Fibroblast of villous mesenchyme (primary cell): ENCODE measurements at places on chromosomes 11 and 22. TPM values are rescaled to one million over a fixed set of nuclear protein-coding genes. Genes with fewer than 3 reads are reported as not detected.

The TRIM6 gene
- 6.1 and 6.5 TPM in 2 replicates for total RNA-seq

The SEC14L6 gene
- under 0.01 TPM in 1 of 2 replicates, not detected in the other for total RNA-seq

The CCDC87 gene
- total RNA-seq = 0.43 and 0.64 TPM in 2 replicates

The CASP5 gene
- total RNA-seq = 0.43 TPM in 1 of 2 replicates, not detected in the other

The OR56A1 gene
- total RNA-seq = under 0.01 TPM in 2 replicates

The SUSD2 gene
- 0.64 and 1.3 TPM in 2 replicates for total RNA-seq

The MMP1 gene
- 141 and 281 TPM in 2 replicates for total RNA-seq

The CARNS1 gene
- total RNA-seq = not detected in 2 replicates

The BRSK2 gene
- under 0.01 TPM in 2 replicates for total RNA-seq

The HEPHL1 gene
- total RNA-seq = 1.3 and 4.3 TPM in 2 replicates

The DEUP1 gene
- total RNA-seq = not detected in 2 replicates

The APOL5 gene
- not detected in 2 replicates for total RNA-seq

The DMC1 gene
- total RNA-seq = 2.3 and 6.5 TPM in 2 replicates

The PSMA1 gene
- total RNA-seq = 145 and 148 TPM in 2 replicates

The OR51B5 gene
- 0.32 and 0.43 TPM in 2 replicates for total RNA-seq

The OR8D4 gene
- total RNA-seq = not detected in 2 replicates

The IRAG1 gene
- 66.0 and 89.4 TPM in 2 replicates for total RNA-seq

The FOLR1 gene
- total RNA-seq = not detected in 2 replicates
